ENCODE measurements at places on chromosomes 4 and X. TPM values are rescaled to one million over a fixed set of nuclear protein-coding genes. Genes with fewer than 3 reads are reported as not detected.
A peak's percentile ranks its signal among the peaks of the same experiment; 100 is the strongest.

- DNase-seq, result no peak
These were observed 344.8 kb downstream of the ANK2 start for GRCh38 chr4:113394108-113394729.

The SORBS2 gene
- not detected for total RNA-seq

The CFAP99 gene
- total RNA-seq, result not detected

DNA sequence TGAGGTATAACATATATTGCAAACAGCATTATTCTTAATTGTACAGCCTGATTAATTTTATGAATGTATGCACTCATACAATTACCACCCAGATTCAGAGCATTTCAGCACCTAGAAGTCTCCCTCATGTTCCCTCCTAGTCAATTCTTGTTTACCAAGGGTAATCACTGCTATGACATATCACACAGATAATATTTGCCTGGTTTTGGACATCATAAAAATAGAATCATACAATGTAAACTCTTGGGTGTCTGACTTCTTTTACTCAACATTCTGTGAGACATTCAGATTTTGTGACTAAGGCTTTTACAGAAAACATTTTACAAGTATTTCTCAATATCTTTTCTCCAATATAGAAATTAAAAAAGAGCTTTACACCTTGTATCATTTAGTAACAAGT, 66.9 kb downstream of the PTPN13 start:
- no peak for DNase-seq

The F9 gene
- total RNA-seq, result not detected

The BRS3 gene
- not detected for total RNA-seq

The BMP2K gene
- 12.7 TPM for total RNA-seq

The NUDT9 gene
- 13.4 TPM for total RNA-seq

- no peak for DNase-seq
These were observed 174.9 kb downstream of the ADAMTS3 start for GRCh38 chr4:72394012-72394663.

DNA sequence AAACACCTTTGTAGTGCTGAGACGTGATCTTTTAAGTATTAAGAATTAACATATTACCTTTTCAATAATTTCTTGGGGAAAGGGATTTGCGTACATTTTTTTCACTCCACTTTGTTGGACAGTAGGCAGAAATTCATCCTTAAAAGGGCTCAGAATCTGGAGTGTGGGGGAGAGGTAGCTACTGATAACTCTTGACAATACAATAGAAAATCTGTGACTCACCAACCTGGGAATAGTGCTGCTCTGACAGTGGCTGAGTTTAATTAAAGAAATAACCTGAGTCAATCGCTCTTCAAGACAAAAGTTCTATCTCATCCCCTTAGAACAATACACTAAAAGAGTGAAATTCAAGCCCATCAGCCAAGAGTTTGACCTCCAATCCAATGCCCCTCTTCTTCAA, 60.2 kb downstream of the SLC9A7 start:
- DNase-seq, result no peak

DNA sequence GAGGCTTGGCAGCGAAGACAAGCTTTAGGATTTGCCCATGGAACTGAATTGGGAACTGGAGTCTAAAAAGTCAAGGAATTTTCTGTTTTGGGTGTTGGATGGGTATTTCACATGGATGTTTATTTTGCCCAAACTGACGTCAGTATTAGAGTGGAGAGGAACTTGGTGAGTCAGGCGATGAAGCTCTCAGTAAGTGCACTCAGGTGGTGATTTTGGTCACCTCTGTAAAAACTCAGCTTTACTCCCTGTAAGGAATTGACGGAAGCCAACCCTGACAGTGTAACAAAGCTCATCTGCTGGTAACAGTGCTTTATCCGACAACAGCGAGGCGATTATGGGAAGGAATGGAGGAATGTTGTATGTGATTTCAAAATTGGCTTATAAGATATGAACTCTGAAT, 77.0 kb upstream of the PGRMC2 start:
- DNase-seq, result no peak

DNA sequence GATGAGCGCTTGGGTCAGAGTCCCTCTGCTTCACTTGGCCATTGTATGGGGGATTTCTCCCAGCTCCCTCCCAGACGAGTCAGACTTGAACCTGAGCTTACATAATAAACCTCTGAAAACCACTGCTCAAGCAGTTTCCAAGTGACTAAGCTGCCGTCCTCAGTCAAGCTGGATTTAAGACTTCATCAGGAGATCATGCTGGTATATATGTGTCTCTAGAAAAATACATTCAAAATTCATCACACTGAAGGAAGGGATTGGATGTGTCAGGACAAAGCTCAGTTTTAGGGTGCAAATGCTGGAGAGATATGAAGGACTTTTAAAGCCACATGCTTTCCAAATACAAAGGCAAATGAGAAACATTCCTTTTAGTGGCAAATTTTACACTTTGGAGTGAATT, 114.3 kb downstream of the QDPR start:
- DNase-seq, result no peak

DNA sequence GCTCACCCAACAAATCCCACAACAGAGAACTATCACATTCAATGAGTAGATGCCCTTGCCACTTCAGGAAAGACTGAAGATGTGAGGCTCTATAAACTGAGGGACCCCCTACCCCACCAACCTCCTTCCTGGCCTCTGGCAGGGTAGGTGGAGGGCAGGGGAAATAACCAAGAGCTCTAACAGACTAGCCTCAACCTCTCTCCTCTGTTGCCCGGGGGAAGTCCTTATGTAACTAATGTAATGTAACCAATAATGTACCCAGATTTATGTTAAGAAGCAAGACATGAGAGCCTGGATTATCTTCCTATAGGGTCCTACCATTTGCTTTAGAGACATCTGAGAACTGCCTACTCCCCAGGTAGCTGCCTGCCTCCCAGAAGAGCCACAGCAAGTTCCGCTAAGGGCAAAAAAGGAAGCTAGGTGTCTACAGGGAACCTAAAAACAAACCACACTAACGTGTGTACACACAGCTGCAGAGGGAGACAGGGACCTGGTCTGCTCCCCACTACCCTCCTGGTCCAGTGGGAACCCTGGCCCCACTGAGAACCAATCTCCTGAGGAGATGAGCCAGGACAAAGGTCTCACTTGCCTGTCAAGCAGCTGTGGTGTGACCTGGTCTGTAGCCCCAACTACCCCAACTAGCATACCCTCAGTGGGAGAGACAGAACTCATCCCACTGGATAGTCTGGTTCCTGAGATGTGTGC, 17.7 kb downstream of the OTUD5 start:
- peak; percentile 35 for DNase-seq

GRCh38 chr4:86938771-86939520, 4.1 kb downstream of the AFF1 start:
- no peak for DNase-seq

GRCh38 chr4:15238720-15239119, 189.1 kb upstream of the C1QTNF7 start:
- DNase-seq, result peak; percentile 66

The MAGEA11 gene
- total RNA-seq, result not detected

The CHRNA9 gene
- total RNA-seq, result not detected

The ANOS1 gene
- total RNA-seq, result not detected

DNA sequence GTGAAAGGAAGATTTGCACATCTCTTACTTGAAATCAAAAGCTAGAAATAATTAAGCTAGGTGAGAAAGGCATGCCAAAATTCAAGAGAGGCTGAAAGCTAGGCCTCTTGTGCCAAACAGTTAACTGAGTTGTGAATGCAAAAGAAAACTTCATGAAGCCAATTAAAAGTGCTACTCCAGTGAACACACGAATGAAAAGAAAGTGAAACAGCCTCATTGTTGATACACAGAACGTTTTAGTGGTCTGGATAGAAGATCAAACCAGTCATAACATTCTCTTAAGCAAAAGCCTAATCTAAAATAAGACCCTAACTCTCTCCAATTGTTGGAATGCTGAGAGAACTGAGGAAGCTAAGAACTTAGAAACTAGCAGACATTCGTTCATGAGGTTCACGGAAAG, 122.3 kb downstream of the UNC5C start:
- no peak for DNase-seq

- no peak for DNase-seq
These were observed 157.6 kb downstream of the RASL11B start for GRCh38 chr4:53019485-53020382.

DNA sequence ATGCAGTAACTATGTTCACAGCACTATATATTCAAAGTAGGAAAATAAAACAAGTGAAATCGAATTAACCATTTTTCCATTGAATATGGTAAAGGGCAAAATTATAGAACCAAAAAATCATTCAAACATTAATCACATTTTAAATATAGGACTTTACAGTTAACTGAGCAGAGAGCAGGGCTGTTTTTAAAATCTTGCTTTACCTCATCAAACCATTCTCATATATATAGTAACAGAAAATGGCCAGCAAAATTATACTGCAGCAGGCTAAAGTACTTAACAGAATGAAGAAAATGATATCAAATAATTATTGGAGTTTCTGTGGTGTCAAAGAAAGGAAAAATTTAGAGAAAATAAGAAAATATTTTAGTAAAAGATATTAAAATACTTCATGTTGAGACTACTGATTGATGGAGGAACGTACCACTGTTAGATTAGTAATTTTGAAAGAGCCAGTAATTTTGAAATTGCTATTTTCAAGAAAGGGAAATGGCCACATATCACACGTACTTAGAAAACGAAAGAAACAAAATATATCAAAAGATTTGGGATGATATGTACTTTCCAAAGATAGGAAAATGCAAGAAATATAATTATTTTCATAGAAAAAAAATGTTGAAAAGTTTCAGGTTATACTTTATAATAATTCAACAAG, 813.7 kb downstream of the DMD start:
- no peak for DNase-seq

DNA sequence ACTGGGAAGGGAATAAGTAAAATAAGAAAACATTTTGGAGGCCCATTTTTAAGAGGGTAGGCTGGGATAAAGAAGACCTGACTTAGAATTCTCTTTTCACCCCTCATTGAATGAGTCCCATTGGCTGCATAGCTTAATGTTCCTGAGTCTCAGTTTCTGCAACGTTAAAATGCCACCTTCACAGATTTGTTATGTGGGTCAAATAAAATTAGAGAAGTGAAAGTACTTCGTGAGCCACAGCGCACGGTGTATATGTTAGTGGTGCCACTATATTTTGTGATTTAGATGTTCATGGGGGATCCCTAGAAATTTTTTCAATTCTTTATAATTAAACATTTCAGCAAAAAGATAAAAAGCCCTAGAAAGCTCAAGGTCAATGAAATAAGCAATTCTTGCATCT, 109.2 kb upstream of the HS3ST1 start:
- DNase-seq, result no peak

GRCh38 chrX:4268676-4269075, 555.2 kb upstream of the PRKX start:
- DNase-seq, result no peak

The DMRTC1B gene
- total RNA-seq, result not detected

The IQSEC2 gene
- 0.48 TPM for total RNA-seq

Measured in activated naive CD4-positive, alpha-beta T cell treated with anti-CD3 and anti-CD28 coated beads for 36 hours (primary cell).